CD4-positive, alpha-beta T cell treated with Interleukin-12 subunit alpha and Interleukin-12 subunit beta, for 1 hour (primary cell): ENCODE measurements at places on chromosomes 12 and 14.
A peak's percentile ranks its signal among the peaks of the same experiment; 100 is the strongest.

DNA sequence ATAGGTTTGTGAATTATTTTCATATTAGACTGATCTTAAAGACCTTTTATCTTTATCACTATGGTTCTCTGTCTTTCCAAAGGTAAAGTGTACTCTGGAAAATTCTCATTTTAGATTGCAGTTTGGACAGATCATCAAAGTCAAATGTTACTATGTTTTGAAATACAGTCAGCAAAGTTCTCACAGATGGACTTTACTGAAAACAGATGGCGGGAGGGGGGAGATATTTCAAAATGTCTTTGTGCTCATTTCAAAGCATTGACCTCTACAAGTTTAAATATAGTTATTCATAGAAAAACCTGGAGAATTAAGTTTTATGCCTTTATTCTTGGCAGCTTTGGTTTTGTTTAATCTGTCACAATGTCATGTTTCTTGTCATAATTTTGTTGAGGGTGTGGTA lies 51.8 kb upstream of the LRTM2 start:
- no peak for DNase-seq

DNA sequence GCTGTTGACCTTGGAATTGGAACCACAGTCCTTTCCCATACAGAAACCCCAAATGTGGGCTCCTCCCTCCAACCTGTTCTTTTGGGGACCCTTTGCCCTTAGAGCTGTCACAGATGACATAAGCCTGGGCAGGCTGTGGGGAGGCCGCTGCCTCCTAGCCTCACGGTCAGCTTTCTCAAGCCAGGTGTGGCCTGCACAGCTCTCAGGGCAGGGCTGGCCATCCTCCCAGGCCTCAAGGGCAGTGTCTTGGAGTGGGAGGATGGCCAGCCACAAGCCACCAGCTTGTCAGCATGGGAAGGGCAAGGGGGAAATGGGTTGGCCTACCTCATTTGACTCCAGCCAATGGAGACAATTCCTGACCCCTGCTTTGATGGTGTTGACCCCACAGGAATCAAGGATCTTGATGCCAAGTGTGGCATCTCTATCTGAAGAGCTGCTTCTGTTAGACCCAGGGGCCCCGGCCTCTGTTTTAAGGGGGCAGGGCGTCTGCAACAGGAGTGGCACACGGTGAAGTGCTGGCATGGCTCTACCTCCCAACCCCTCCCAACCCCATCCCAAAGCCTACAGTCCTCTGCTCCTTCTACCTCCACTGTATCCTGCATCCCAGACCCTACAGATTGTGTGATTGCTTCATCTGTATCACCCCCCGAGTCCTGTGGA lies 11.5 kb downstream of the CBLN3 start:
- DNase-seq: no peak

GRCh38 chr14:88452231-88452630 lies 66.8 kb downstream of the SPATA7 start:
- no peak for DNase-seq

GRCh38 chr14:32939254-32940065 lies 781 bp downstream of the NPAS3 start:
- peak; percentile 4 for DNase-seq

GRCh38 chr12:27521066-27521465 lies 2.9 kb upstream of the PPFIBP1 start:
- DNase-seq: no peak
